Activated CD4-positive, alpha-beta T cell treated with anti-CD3 and anti-CD28 coated beads for 4 hours (primary cell): ENCODE measurements at places on chromosomes 2 and 18.

DNA sequence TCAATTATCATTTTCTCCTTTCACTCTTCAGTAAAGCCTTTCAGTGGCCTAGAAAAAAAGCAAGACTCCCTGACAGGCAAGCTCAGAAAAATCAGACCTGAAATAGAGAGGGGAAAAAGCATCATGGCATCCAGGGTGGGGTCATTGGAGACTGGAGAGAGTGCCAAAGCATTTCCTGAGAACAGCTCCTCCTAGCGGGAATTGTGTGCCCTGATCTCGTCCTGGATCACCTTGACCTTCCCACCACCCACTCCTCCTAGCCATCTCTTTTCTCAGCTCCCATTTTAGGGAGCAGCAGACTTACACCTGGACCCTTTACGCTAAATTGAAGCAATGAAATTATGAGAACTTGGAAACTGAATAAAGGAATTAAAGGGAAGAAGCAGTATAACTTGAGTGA lies 176.6 kb downstream of the VWC2L start:
- DNase-seq = no peak

DNA sequence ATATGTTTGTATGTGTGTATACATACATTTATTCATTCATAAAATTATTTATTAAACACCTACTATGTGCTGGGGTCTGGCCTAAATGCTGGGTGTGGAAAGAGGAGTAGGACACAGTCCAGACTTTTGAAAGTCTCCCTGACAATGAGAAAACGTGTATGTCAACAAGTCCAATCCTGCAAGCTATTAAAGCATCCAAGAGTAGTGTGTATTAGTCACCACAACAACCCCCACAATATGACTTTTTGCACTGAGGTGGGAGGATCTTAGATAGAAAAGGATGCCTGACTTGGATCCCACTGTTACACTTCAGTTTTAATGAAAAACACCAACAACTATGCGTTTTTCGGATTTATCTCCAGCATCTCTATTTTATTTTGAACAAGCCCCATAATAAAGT lies 446.4 kb downstream of the EPHA4 start:
- DNase-seq = no peak

DNA sequence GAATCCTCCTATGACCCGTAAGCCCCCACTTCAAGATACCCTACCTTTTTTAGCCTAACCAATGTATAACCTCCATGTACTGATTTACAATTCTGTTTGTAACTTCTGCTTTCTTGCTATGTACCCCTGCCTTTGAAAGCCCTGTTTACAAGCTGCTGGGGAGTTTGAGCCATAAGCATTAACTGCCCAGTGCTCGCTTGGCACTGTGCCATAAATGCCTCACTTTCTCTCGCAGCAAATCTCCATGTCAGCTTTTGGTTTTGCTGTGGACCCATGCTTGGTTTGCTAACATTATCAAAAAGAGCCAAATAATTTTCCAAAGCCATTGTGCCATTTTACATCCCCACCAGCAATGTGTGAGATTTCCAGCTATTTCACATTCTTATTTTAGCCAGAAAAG lies 51.8 kb downstream of the TEX51 start:
- no peak for DNase-seq

GRCh38 chr2:159879051-159879604 lies 81.1 kb upstream of the CD302 start:
- no peak for DNase-seq

- no peak for DNase-seq
Measured at GRCh38 chr18:27062802-27063201, 122.3 kb downstream of the CHST9 start.

DNA sequence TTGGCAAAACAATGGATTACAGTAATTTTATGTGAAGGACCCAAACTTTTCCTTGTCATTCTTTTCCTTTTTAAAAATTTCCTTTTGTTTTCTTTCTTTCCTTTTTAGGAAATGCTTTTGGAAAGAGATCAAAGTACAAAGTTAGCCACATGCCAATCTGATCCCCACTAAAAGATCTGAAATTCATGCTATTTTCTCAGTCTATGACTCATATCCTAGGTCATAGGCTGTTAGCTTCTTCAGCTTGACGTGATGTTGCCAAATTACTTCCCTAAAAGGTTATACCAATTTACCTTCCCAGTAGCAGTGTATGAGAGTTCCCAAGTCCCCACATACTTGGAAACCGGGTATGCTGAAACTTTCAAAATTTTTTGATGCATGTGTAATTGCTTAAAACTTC lies 355.3 kb downstream of the INSIG2 start:
- no peak for DNase-seq

- DNase-seq = no peak
Measured at GRCh38 chr2:11983870-11984269, 237.4 kb downstream of the LPIN1 start.

- no peak for DNase-seq
Measured at GRCh38 chr2:32752952-32753351, 125.1 kb downstream of the TTC27 start.

DNA sequence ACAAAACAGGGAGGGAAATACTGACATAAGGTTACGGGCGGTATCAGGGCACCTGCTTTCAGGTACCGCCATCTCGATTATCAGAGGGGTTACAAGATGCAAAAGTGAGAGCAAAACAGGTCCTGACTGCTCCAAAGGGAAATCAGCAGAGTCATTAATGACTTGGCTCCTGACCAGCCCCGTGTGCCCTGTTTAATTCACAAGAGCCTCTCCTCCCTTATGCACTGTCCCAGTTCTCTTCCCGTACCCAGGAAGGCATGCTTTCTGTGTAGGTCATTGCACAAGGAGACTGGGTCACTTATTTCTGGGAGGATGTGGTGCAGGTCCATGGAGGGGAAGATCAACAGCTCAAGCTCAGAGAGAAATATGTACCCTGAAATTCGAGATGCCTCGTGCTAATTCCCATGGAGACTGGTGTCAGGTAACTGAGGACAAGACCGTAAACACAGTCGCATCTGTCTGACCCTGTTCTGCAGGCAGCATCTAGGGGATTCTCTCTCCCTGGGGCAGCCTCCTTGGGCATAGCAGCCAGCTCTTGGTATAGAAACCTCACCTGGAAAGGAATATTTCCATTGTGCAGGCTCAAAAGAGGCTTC lies 79.9 kb downstream of the HNRNPLL start:
- DNase-seq = no peak

DNA sequence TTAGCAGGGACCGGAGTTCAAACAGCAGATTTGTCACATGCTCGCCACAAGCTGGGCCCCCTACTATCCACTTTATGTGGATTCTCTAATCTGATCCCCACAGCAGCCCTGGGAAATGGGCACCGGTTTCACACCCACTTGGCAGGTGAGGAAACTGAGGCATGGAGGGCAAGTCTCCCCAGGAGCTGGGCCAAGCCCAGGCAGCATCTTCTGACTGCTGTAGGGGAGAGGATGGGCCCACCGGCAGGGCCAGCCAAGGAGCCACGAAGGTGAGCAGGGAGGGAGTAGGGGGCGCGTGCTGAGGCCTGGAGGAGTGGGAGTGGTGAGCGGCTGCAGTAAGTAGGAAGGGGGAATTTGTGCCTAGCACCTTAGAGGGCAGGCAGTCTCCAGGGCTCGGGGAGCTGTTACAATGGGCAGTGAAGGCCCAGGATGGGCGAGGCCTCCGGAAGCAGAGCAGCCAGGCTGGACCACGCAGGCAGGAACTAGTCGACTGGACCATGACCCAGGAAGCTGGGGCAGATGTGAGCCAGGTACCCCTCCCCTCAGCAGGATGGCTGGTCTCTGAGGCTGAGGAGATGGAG lies 37.1 kb downstream of the COA5 start:
- DNase-seq = no peak

DNA sequence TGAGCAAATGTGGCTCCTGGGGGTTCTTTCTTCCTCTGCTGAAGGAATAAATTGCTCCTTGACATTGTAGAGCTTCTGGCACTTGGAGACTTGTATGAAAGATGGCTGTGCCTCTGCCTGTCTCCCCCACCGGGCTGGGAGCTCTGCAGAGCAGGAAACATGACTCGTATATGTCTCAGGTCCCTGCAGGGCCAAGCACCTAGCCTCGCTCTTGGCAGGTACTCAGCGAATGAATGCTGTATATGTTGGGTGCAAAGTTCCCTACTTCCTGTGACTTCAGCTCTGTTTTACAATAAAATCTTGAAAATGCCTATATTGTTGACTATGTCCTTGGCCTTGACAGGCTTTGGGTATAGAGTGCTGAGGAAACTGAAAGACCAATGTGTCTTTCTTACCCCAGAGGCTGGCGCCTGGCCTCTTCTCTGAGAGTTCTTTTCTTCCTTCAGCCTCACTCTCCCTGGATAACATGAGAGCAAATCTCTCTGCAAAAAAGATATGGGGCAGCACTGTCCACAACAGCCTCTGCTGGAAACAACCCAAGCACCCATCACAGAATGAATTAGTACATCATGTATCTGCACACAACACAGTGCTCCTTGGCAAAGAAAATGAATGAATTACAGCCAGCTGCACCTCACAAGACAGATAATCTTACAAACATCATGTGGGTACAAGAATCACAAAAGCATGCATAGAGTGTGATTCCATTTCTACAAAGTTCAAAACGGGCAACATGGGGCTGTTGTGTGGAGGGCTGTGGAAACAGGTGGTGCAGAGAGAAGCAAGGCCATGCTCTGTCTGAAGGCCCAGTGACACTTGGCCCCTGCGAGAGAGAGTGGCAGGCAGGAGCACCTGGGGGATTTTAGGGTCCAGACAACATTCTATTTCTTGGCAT lies 6.6 kb downstream of the IL1RN start:
- DNase-seq = no peak

DNA sequence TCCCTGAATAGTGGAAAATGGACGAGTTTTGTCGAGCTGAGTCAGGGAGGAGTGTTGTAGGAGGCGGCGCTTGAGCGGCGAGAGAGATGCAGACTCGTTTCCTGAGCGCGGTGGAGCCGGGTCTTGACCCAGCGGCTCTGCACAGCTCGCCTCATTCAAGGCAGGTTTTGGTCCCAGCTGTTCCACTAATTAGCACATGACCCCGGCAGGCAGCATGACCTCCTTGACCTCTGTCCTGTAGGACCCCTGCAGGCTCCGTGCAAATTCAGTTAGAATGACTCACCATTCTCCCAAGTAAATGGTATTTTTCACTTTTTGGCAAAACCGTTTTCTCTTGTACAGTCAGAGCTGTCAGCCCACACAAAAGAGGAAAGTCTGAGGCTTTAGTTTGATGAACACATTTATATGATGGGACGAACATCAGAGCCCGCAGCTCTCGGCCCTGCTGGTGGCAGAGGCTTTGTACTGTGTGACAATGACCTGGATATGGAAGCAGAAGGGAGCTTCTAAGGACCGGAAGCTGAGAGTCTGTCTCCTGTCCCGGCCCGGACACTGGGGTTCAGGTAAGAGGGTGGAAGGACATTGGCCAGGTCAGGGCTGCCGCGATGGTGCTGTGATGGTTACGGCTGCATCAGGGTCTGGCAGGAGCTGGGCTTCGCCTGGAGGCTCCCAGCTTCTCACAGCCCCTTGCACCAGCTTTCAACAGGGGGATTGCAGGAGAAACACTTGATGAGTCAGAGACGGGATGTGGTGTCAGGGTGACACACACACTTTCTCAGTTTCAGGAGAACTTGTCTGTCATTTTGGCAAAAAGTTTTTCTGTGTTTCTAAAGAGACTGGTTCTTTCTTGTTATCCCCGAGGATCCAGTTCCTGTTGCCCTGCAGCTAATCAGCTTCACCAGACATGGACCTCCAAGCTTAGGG lies 29.9 kb upstream of the ALKAL2 start:
- DNase-seq = peak; percentile 20

DNA sequence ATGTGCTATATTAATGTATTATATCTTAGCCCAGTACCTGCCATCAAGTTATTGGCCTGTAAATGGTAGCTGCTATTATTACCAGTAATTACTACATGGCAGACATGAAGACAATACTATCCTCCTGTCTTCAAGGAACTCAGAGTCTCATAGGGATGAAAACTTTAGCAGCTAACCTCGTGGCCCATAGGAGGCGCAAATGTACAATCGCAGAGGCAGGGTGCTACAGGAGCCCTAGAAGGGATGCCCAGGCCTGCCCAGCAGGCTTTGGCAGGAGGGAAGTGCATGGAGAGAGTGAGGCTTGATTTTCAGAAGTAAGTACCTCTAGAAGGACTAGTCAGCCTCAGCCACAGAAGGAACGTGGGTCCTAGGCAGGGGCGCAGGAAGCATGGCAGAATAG lies 44.7 kb upstream of the KIDINS220 start:
- DNase-seq = no peak

GRCh38 chr2:145592361-145592760 lies 1072.4 kb upstream of the ZEB2 start:
- no peak for DNase-seq
